Suprapubic skin (tissue), 4 donors: ENCODE measurements at places on chromosomes 6 and 20.

DNA sequence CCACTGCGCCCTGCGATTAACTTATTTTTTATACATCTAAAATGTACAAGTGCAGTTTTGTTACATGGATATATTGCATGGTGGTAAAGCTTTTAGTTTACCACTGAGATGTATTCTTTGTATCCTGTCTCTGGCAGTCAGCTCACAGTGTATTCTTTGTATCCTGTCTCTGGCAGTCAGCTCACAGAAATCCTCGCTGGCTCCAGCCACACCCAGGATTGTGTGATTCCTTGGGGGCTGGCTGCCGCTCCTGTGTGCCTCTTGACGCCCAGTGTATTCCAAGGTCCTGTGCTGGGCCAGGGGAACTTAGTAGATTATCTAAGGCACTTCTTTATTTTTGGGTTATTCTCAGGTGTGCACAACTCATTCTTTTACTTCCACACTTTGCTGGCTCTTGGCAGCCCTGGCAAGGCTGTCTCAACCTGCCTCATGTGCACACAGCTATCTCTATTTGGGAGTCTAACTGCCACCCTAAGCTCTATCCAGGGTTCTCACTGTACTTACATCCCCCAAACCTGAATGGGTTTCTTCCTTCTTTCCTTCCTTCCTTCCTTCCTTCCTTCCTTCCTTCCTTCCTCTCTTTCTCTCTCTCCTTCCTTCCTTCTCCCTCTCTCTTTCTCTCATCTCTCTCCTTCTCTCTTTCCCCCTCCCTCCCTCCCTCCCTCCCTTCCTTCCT is 12.4 kb upstream of the RNF24 start:
- no peak for DNase-seq

DNA sequence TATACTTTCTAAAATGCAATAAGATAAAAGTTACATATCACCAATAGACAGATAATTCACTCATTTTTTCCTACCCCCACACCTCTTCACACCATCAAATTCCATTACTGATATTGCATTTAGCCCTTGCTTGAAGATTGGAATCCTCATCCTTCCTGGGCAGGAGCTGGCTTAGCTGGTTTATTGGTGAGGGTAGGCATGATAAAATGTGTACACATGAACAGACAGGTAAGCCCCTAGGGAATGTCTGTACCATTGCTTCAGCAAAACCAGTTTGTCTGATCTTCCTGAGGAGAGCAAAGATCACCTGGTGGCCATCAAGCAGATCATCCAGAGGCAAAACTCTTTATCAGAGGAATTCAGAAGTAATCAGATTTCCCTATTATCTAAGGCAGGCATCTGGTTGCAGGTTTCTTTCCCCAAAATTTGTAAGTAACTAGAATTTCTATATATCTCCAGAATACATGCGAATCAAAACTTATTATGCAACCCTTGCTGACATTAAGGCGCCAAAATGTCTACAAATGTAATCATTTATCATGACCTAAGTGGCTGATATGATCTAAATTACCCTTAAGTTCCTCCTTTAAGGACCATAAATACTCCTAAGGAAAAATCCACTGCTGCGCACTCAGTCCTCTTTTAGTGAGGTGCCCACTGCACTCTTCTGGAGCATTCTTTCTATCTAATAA is 6.6 kb upstream of the FABP7 start:
- no peak for DNase-seq

DNA sequence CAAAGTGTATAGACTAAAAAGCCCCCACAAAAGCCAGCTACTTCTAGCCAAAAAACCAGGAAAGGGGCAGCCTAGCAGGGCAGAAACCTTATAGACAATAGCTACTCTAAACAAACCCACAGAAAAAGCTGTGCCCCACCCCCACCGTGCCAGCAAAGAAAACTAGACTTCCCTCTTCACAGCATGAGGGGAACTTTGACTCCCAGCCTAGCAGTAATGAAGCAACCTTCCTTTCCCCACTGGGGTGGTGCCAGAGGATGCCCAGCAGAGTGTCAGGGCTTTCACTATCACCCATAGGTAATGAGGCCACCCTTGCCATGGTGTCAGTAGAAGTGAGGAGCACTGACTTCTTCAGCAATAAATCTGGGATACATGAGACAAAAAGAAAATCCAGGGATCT is 99.0 kb upstream of the LGSN start:
- no peak for DNase-seq

- no peak for DNase-seq
These were observed 114.6 kb downstream of the RCAN2 start for GRCh38 chr6:46376562-46377061.

- no peak for DNase-seq
These were observed 10.1 kb downstream of the JARID2 start for GRCh38 chr6:15255909-15256395.

DNA sequence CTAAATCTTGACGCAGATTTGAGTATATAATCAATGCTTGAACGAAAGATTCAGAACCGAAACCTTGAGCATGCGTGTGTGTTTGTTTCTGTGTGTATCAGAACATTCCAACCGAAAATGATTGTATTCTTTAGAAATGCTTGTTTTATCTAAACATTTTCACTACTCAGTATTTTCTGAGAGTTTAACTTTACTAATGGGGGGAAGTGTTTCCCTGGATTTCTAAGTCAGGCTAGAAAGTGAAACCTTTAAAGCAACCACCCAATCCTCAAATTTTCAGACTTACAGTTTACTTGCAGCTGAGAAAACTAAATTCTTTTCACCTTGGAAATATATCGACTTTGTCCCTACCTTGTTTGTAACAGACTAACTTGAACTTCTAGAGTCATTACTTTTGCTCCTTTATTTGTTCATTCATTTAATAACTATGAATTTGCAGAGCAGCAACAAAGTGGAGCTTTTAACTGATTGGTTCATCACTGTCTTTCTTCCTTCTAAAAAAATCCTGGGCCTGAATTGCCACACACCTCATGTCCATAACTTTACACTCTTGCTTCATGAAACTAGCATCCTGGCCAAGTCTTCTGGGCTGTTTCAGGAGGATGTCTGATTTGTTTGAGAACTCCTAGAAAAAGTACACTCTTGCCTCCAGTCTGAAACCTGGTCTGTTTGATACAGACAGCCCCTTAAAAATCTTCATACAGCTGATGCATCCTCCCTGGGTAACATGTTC is 77.8 kb upstream of the XRN2 start:
- no peak for DNase-seq

DNA sequence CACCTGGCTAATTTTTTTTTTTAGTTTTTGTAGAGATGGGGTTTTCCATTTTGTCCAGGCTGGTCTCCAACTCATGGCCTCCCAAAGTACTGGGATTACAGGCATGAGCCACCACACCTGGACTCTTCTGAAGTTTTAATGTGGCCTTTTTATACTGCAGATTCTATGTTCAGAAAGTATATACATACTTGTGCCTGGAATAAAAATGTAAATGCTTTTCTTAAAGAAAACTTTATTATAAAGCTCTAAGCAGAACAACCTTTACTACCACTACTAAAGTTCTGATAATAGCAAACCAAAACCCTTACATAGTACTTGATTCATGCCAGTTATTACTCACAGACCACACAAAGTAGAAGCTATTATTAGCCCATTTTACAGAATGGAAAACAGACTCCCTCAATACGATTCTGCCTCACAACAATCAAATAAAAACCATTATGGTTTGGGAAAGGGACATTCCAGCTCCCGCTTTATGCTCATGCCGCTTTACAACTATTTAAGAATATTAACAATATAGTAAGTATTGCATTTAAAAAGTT is 5.3 kb downstream of the PHIP start:
- no peak for DNase-seq

DNA sequence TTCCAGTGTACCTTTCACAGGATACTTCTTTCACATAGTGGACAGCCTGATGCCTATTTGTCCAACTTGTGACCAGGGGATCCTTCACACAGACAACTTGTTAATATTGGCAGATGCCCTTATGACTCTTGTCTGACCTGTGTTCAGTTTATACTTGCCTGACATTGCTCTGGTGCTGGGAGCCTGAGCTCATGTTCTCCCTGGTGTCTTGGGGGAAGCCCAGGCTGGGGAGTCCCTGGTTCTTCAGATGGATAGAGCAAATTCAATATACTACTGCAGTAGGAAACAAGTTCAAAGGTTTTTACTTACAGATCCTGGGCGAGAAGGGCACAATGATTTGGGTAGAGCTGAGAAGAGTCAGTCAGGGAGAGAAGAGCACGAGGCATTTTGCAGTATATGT is 76.1 kb downstream of the NKAIN2 start:
- no peak for DNase-seq

- DNase-seq = no peak
These were observed 3.2 kb downstream of the PCMT1 start for GRCh38 chr6:149752600-149753373.

DNA sequence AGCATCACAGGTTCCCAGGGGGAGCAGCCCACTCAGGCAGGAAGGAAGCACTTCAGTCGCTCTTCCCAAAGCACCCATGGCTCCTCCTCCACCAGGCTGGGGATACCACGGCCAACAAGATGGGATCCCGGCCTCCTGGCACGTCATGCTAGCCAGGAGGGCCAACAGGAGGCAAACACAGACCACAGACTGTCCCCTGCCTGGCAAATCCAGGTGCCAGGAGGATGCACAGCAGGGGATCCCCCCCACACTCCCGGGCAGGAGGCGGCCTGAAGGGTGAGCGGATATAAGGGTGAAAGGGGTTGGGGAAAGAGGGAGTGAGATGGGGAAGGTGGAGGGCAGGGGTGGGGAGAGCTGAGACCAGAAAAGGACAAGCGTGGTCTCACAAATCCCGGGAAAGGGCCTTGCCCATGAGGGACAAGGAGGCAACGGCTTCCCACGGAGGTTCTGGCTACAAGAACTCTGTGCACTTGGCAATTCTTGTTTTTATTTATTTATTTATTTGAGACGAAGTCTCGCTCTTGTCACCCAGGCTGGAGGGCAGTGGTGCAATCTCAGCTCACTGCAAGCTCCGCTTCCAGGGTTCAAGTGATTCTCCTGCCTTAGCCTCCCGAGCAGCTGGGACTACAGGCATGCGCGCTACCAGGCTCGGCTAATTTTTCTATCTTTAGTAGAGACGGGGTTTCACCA is 7.2 kb downstream of the PXDC1 start:
- DNase-seq = peak; percentile 74

DNA sequence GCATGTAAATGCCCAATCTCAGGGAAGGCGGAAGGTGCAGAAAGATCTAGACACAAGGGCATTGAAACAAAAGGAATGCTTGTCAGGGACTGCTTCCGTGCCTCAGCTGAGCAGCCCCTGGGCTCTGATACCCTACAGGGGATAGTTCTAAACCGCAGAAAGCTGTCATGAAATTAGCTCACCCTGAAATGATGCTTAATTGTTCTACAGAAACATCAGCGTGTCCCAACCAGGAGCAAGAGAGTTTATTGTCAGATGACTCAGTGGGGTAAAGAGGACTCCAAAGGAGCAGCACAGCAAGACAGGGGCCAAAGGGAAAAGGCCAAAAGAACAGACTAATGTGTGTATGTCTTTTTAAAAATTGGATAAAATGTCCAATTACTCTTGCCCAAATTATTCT is 258.4 kb upstream of the JARID2 start:
- no peak for DNase-seq

GRCh38 chr20:35661053-35661452 is 3.6 kb downstream of the CPNE1 start:
- DNase-seq = no peak

GRCh38 chr20:49727478-49727877 is 13.8 kb upstream of the B4GALT5 start:
- DNase-seq = no peak

DNA sequence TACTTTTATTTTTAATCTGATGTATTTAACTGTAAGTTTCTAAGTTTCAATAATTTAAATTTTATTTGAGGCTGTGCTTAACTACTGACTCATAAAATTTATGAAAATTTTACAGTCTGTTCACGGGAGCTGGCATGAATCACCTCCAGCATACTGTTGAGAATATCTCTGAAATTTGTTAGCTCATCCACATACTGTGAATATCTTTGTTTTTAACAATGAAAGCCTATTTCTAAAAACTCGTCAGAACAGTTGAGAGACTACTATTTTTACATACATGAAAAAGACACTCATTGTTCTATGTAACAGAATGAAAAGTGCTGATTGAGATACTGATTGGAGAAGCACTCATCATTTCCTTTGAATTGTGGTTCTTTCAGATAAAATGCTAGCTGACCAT is 749.3 kb downstream of the TENT5A start:
- no peak for DNase-seq

- no peak for DNase-seq
These were observed 11.0 kb downstream of the KIF16B start for GRCh38 chr20:16562259-16562658.

GRCh38 chr6:79077715-79078074 is 359 bp downstream of the PHIP start:
- DNase-seq = no peak

DNA sequence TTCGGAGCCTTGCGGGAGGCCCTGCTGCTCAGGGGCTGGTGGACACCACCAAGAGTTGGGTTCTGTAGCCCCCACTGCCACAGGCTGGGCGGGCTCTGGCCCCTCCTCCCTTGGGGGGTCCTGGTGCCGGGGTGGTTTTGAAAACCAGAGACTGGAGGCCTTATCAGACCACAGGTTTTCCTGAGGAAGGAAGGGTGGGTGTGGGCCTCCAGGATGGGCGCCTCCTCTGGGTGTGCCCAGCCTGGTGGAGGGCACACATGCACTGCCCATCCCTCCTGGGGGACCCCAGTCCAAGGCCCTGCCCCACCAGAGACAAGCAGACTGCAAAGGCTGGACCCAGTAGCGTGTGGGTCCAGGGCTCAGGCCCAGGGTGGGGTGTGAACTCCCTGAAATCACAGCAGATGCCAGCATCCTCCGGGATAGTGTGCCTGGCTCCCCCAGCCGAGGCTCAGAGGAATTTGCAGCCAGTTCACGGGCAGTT is 13.5 kb upstream of the ZBTB46 start:
- no peak for DNase-seq

DNA sequence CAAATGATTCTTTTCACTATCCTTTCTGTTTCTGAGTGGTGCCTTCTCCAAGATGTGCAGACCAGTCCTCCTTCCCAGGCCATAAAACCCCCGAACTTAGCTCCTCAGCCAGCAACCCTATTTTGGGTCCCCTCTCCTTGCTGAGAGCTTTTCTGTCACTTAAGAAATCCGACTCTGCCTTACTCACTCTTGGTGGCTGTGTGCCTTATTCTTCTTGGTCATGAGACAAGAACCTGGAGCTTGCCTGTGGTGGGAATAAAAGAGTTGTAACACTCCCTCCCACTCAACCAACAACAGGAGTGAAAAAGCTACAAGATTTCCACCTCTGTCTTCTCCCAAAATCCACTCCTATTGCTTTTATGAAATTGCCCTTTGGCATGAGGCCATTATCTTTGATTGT is 62.6 kb downstream of the RPS12 start:
- DNase-seq = no peak

DNA sequence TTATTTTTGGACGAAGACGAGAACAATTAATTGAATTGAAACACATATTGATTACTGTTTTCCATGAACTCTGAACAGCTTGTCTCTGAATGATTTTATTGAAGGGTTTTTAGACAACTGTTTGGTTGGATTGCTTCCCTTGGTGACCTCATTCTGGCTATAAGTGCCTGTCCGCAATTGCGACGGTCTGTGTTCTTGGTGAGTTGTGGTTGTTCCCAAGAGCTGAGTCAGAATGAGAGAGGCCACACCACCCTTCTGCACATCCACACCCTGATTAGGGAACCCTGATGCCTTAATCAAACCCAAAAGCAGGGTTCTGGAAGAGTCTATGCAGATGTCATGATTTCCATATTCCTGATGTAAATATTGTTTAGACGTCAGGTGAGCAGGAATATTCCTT is 747.0 kb downstream of the PTPRT start:
- DNase-seq = no peak

GRCh38 chr20:49384437-49385434 is 97.7 kb downstream of the KCNB1 start:
- DNase-seq = peak; percentile 76
